Activated CD8-positive, alpha-beta memory T cell treated with anti-CD3 and anti-CD28 coated beads, Interleukin-2, amount 50 U/mL, for 4 hours (primary cell): ENCODE measurements at places on chromosomes 3 and 15.

GRCh38 chr15:25175033-25175788 is 220.4 kb downstream of the SNRPN start:
- DNase-seq: peak; percentile 3

GRCh38 chr3:153158961-153159735 is 2.9 kb upstream of the RAP2B start:
- no peak for DNase-seq

DNA sequence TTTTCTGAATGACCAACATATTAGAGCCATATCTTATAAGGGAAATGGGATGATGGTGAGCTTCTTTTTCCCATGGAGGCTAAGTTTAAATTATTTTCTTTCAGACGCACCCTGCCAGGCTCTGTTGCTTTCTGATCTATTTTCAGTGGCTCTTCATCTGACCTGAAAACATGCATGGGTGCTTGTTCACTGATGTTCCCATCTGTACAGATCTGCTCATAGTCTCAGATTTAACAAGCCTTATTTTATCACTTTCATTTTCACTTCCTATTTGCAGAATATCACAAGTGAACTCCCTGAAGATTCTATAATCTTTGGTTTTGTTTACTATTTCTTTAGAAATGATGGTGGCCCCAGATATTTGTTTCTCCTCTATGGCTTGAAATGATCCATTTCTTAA is 31.1 kb upstream of the SUCLG2 start:
- DNase-seq: no peak

DNA sequence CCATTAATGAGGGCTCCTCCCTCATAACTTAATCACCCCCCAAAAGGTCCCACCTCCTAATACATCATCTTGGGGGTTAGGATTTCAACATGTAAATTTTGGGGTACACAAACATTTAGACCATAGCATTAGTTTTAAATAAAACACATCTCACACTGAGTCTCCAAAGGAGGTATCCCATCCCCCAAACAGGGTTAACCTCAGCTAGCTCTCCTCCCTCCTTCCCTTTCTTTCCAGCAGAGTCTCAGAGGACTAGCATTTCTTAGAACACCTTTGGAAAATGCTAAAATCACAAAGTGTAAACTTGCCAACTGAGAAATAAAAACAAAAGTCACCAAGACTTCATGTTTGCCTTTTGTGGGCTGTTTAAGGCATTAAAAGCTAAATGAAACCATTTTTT is 51.2 kb upstream of the FOXB1 start:
- DNase-seq: no peak

GRCh38 chr3:168533600-168533999 is 437.9 kb upstream of the GOLIM4 start:
- DNase-seq: no peak

GRCh38 chr15:27863000-27863399 is 236.1 kb downstream of the OCA2 start:
- DNase-seq: no peak

DNA sequence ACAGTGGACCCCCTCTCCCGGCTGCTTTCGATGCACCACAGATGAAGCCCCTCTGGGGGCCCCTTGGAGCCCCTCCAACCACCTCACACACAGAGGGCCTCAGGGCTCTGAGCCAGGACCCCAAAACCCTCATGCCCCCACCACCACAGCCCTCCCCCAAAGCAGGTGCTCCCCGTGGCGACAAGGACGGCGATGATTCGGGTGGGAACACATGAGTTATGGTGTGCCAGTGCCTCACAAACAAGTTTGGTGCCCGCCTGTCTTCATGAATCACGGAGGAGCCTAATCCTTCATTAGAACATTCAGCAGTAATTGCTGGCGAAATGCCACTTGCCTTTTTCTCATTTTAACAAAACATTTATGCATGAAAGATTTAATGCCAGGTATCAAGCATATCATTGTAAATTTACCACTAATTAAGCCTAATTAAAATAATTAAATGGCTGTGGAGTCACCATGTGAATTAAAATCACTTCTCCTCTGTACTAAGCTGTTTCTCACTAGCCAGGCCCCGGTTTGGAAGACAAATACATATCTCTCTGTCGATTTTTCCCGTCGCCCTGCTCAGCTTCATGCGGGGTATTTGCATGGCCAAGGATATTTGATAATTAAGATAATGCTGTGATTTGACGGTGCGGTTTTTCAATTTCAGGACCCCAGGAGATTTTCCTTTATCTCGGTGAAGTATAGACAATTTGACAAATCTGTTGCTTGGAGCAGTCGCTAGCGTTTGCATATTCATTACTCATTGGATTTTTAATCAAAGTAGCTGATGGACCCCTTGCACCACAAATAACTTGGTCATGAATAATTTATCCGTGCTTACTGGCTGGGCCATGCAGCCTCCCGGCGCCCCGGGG is 157.0 kb downstream of the TLE3 start:
- no peak for DNase-seq

DNA sequence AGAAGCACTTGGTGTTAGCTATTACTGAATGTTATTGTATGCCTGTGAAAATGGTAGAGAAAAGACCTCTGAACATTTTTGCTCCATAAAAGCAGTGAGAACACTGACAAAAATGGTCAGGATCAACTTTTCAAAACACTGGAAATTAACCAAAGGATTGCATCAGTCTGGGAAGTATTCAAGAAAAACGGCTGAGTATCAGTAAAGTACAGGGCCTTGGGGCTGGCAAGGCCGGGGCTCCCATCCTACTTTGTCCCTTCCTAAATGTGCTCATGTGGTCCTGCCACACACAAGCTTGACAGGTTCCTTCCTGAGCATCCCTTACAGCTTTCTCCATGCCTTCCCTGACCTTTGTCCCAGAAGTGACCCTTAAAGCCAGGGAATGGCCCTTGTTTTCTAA is 84.0 kb downstream of the CFAP20DC start:
- DNase-seq: no peak

GRCh38 chr15:84789762-84790161 is 27.4 kb upstream of the ALPK3 start:
- no peak for DNase-seq

- DNase-seq: no peak
Measured at GRCh38 chr3:160852856-160853255, 96.8 kb downstream of the PPM1L start.

DNA sequence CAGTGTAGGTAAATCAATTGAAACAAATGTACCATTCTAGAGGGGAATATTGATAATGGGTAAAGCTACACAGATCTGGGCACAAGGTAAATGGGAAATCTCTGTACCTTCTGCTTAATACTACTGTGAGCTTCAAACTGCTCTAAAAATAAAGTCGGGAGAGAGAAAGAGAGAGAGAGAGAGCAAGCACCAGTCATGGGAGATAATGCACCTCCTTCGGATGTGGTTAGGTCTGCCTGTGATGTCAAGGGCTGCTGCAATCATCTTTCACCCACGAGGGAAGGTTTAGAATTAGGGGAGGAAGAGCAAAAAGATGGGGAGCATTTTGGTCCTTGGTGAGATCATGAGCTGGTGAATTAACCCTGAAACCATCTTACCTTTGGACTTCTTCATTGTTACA is 219.1 kb downstream of the ZNF385D start:
- DNase-seq: no peak

GRCh38 chr3:25547103-25547502 is 117.6 kb downstream of the TOP2B start:
- DNase-seq: no peak

DNA sequence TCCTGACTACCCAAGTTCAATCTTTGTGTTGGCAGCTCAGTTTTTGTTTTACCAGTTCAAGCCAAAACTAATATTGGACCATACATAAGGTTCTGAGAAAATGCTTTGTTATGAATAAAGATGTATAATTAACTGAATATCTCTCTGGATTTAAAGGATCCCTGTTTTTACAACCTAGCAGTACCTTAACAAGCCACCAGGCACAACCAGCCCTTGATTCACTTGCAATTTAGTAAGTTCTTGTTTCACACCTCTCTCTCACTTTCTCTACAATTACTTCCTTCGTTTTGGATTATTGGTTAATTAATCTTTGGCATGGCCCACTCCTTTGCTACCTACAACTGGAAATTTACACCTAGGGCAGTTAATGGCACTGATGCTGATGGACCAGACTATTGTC is 531.9 kb downstream of the SQOR start:
- DNase-seq: no peak

GRCh38 chr3:175335229-175335628 is 476.1 kb downstream of the NAALADL2 start:
- no peak for DNase-seq

- no peak for DNase-seq
Measured at GRCh38 chr15:86300390-86301125, 220.9 kb downstream of the AGBL1 start.

GRCh38 chr15:43299411-43299810 is 31.0 kb downstream of the LCMT2 start:
- DNase-seq: no peak

GRCh38 chr15:84893607-84894006 is 9.1 kb downstream of the SLC28A1 start:
- no peak for DNase-seq

DNA sequence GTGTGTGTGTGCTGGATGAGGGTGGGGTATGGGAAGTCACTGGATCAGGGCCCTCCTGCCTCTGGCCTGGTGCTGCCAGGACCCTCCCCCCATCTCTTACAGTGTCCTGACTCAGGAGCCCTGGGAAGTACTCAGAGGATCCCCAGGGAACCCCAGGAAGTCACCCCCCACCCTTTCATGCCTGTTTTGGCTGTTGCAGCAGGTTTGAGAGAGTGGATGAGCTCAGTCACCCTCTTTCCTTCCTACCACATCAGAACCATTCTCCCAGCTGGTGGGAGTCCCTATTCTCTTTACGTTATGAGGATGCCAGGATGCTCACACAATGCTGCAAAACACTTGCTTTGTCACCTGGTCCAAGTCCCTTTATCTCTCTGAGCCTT is 59.0 kb downstream of the BDH1 start:
- DNase-seq: no peak

- no peak for DNase-seq
Measured at GRCh38 chr15:77632534-77633133, at the start of gene LINGO1. Gene LINGO1, minus strand, starts transcription at chr15:77632912. Its CDS starts 597 bp downstream, at chr15:77632315.
